HEK293T (cell line): ENCODE measurements at places on chromosomes 16 and 17.

DNA sequence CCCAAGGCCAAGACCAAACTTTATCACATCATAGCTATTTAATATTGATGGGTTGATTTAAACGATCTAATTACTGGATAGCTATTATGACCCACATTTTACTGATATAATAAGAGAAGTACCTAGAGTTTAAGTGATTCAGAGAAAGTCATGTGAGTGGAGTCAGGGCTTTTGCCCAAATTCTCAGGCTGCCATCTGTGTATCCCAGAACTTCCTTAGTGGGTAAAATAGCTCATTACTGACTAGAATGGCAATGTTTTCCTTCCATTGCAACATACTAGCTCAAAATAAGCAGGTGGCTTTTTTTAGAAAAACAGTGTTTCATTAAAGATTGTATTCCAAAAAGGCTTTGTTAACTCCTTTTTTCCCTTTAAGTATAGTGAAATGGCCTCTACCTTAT is 113.9 kb upstream of the MAF start:
- no peak for DNase-seq

GRCh38 chr17:61084260-61084659 is 315.4 kb upstream of the TBX2 start:
- no peak for DNase-seq

DNA sequence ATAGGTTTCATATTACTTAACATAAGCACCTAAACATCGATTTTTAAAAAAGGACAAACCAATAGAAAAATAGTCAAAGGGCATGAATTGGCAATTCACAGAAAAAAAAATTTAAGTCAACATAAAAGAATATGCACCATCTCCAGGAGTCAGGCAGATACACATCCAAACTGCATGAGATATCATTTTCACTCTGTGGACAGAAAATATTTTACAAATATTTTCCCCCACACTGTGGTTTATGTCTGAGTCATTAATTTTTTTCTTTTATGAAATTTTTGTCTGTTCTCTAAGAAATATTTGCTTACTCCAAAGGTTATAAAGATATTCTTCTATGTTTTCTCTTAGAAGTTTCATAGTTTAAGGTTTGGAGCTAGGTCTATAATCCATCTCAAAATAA is 74.4 kb upstream of the DNAH17 start:
- DNase-seq, result no peak

- DNase-seq, result no peak
Observed at GRCh38 chr17:58693751-58694150, 1.3 kb downstream of the RAD51C start.

- no peak for DNase-seq
Observed at GRCh38 chr16:51453251-51453650, 302.2 kb upstream of the SALL1 start.
